ENCODE measurements at places on chromosomes 7 and 10. TPM values are rescaled to one million over a fixed set of nuclear protein-coding genes. Genes with fewer than 3 reads are reported as not detected.

The PKD2L1 gene
- total RNA-seq = not detected

GRCh38 chr10:71496927-71497762 is 100.4 kb downstream of the CDH23 start:
- no peak for DNase-seq

DNA sequence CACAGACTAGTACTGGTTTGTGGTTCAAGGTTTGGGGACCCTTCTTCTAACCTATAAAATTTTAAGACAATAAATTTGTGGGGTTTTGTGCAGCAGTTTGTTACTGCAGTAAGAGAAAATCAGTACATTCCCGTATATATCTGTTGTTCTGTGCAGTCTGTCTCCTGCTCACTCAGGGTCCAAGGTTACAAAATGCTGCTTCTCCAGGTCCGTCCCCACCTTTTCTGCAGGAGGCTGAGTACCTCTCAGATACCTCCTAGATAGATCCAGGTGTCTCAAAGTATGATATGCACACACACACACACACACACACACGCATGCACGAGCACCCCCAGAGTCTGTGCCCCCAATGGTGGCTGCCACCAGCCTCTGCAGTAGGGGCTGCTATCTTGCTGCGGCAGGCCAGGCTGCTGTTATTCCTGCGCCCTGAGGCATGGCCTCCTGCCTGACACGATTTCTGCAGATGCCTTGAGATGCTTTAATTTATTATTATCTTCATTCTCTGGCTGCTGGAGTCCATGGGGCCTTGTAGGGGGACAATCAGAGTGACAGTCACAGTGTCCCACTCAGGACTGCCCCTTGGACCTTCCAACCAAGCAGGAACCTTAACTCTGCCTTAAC is 25.2 kb upstream of the ASL start:
- DNase-seq = no peak

The AFAP1L2 gene
- 8.1 TPM for total RNA-seq
